Fibroblast of upper back skin (primary cell): ENCODE measurements at places on chromosomes 2 and 18.

GRCh38 chr2:25490217-25490616 lies 148.5 kb upstream of the DNMT3A start:
- DNase-seq, result no peak

GRCh38 chr2:20440001-20440560 lies 6.8 kb upstream of the RHOB start:
- DNase-seq, result no peak

- DNase-seq, result no peak
Measured at GRCh38 chr18:22974001-22974400, 40.9 kb downstream of the RBBP8 start.

- DNase-seq, result no peak
Measured at GRCh38 chr2:233973786-233974185, 56.6 kb downstream of the TRPM8 start.

GRCh38 chr18:25352629-25353005 lies 651 bp upstream of the ZNF521 start:
- no peak for DNase-seq

DNA sequence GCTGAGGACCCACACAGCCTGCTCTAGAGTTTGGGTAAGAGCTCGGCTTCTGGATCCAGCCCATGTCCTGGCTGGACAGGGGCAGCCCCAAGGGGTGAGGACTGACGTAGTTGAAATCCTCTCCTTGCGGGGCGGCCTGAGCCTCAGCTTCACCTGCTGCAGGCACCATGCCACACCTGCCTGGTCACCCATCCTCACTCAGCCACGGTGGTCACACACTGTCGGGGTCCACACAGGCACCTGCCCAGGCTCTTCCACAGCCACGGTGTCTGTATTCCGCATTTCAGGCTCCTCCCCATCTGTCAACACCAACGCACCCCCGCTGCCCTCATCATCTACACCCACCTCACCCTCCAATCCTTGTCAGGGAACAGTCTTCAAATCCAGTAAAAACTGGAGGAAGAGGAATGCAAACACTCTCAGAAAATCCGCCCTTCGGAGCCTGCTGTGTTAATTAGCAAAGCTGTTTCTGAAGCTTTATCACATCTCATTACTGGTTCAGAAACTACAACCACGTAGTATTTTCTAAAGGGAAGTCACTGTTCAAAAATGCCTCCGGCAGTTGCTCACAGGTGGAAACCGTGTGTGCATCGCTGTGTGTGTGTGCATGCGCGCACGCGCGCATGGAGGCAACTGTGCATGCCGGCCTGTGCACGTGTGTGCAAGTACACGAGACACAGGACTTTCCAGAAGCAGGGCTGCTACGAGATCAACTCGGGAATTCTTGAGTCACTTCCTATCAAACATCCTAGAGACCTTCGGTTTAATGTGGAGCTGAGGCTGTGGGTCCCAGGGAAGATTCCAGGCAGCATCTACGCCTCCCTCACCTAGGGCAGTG lies 38.2 kb downstream of the SLC66A2 start:
- no peak for DNase-seq

GRCh38 chr2:63880625-63881024 lies 38.9 kb downstream of the UGP2 start:
- DNase-seq, result no peak

DNA sequence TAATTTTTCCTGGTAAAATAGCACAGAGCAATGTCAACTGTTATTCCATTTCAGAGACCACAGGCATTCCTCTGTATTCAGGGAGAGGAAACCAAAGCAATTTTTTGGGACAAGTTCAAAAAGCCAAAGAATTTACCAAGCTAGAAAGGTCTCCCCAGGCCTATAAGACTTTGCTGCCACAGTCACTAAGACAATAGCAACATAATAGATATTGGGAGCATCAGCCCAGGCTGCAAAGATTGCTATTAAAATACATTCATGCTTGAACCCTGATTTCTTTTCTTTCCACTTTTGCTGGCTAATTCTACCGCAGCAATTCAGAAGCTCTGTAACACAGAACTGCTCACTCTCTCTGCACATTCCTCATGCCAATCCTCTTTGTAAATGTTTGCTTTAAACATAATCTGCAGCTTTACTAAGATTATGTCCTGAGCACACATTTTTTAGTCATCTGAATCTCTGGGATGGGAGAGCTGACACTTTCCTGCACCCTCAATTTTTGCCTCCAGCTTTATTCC lies 76.3 kb downstream of the CLHC1 start:
- peak; percentile 91 for DNase-seq

GRCh38 chr2:71605173-71605641 lies 151.8 kb downstream of the DYSF start:
- DNase-seq, result no peak

- no peak for DNase-seq
Measured at GRCh38 chr2:178374865-178375264, 76.1 kb downstream of the PRKRA start.

DNA sequence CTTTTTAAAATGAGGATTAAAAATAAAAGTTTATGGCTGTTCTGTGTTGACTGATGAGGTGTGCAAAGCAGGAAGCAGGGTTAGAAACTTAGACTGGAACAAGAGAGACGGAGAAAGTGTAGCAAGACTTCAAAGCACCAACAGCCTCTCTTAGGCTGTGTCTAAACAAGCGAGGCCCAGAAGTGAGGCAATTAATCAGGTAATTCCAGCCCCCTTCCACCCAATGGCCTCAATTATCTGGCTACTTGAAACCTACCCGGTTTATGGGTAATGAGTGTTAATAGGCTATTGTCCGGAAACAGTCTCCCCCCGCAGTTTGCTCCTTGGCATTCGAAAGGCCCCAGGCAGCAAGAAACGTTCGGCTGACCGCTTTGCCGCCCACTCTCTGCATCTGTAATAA lies 171.7 kb upstream of the MYCN start:
- no peak for DNase-seq

- no peak for DNase-seq
Measured at GRCh38 chr2:157821519-157822131, 54.5 kb downstream of the ACVR1 start.

- no peak for DNase-seq
Measured at GRCh38 chr2:138018866-138019688, 54.8 kb downstream of the HNMT start.

- no peak for DNase-seq
Measured at GRCh38 chr2:727071-727470, 49.9 kb upstream of the TMEM18 start.

DNA sequence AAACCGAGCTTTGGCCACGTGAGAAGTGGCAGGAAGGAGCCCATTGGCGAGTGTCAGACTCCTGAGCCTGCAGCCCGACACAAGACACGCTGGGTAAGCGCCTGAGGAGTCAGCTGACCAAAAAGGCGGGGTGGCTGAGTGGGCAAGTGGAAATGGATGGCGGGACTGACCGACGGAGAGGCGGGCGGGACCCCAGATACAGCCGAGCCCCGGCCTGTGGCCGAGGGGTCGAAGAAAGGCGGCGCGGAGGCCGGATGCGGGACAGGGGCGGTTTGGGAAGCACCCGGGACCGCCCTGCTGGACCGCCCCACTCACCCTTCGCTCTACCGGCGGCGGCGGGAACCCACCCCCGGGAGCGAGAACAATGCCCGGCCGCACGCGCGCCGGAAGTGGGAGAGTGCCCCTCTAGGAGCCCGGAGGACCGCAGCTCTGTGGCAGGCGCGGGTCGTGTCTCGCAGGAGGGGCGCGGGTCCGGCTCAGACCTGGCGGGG lies 22.8 kb downstream of the ZSCAN30 start:
- peak; percentile 57 for DNase-seq

GRCh38 chr2:181366675-181367175 lies 90.5 kb upstream of the ITGA4 start:
- no peak for DNase-seq

DNA sequence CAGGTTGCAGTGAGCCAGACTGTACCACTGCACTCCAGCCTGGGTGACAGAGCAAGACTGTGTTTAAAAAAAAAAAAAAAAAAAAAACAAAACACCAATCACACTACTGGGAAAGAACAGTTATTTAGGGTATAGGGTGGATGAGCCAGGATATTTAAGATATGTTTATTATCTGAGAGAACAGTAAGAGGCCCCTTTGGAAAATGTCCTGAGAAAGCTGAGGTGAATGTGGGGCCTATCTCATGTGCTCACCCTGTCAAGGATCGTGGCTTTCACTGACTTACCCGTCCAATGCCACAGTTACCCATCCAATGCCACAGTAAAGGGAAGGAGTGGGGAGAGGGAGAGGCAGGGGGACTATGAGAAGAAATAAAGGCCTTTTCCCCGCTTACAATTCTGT lies 19.9 kb upstream of the ENOSF1 start:
- no peak for DNase-seq

DNA sequence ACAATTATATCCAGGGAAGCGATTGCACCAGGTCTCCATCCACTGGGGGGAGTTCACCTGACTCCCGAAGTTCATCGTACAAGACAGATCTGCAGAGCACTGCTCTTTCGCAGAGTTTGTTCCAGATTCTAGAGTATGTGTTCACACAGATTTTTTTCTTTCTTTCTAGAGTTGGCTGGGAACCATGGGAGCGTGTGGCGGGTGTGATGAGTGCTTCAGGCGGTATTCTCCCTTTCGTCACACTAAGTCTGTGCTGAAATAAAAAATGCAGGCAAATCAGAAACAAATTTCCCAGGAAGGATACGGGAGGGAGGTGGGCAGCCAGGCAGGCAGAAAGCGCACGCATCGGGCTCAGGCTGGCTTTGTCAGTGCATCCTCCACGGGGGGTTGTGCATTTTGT lies 129.8 kb upstream of the SOX11 start:
- peak; percentile 16 for DNase-seq

DNA sequence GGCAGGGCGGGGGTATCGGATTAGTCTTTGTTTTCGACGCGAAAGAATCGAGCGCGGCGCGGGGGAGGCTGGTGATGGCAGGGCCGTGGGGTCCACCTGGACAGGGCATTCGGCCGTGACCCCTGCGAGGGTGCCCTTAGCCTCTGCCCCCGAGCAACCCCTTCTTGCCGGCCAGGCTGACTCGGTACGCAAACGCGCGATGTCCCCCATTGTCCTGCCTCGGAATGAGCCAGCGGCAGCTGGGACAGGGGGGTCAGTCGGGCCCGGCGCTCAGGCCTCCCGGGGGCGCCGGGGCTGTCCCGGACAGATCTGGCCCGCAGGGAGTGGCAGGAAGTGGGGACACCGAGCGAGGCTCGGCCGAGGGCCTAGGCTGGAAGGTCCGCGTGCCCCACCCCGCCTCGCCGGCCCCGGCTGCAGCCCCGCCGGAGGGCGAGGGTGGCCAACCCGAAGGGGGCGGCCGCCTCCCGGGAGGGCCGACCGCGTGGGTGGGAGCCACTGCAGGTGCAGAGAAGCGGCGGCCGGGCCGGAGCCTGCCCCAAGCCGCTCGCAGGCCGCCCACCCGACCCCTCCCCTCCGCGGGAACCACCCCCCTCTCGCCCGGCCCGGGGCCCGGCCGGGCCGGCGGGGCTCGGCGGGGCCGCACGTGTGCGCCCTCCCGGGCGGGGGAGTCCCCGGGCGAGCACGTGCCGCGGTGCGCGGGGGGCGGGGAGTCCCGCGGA lies at the start of gene TET3:
Gene TET3 (plus strand): TSS at position 708 of the 719 bp plus-strand sequence. CDS start 1,494 bp downstream, outside the sequence.
- no peak for DNase-seq

GRCh38 chr2:139217641-139218040 lies 437.5 kb upstream of the NXPH2 start:
- DNase-seq, result no peak

- DNase-seq, result no peak
Measured at GRCh38 chr18:58242435-58242834, 198.4 kb downstream of the NEDD4L start.

- DNase-seq, result no peak
Measured at GRCh38 chr2:197072533-197072932, 146.0 kb upstream of the PGAP1 start.

- DNase-seq, result no peak
Measured at GRCh38 chr2:10264506-10265328, 38.0 kb upstream of the HPCAL1 start.

DNA sequence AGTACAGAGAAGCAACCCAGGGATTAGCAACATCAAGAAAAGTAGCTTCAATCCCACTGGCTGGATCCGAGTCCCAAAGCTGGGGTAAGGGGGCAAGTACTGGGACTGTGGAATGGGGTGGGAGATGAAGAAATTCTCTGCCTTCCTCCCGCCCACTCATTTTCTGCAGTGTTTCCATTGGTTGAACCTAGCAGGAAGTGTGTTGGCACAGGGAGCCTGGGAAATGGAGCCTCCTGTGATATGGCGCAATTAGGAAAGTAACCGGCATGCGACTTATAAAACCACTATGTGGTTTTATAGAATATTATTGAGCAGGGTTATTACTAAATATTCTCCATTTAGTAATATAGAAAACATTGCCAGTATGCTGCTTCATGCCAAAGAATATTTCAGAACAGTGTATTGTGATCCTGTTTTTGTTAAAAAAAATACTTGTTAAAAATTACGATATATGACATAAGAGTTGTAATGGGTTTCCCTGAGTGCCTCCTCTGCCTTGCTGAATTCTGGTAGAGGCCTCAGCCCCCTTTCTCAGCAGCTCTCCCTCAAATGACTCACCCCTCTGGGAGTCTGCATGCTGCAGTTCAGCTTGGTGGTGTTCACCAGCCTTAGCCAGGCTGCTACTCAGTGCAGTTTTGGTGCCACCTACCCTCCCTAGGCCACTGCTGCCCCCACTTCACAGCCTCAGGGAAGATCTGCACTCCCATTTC lies 60.5 kb downstream of the HK2 start:
- DNase-seq, result peak; percentile 81
